ENCODE measurements at places on chromosomes 13 and 19. TPM values are rescaled to one million over a fixed set of nuclear protein-coding genes. Genes with fewer than 3 reads are reported as not detected.

The NPHS1 gene
- not detected for total RNA-seq

The TUBA3C gene
- not detected for total RNA-seq

The LATS2 gene
- total RNA-seq = 25.2 TPM

The AMER2 gene
- not detected for total RNA-seq

The PCDH20 gene
- 1.1 TPM for total RNA-seq

The SHC2 gene
- total RNA-seq = 54.8 TPM

The ZNF20 gene
- total RNA-seq = 4.5 TPM

The HSPB6 gene
- total RNA-seq = 78.3 TPM

The CCL25 gene
- total RNA-seq = 0.11 TPM

The CCDC169 gene
- 1.7 TPM for total RNA-seq

Data from adrenal gland (tissue), 19 donors.